ENCODE measurements at places on chromosomes 6 and 20.

DNA sequence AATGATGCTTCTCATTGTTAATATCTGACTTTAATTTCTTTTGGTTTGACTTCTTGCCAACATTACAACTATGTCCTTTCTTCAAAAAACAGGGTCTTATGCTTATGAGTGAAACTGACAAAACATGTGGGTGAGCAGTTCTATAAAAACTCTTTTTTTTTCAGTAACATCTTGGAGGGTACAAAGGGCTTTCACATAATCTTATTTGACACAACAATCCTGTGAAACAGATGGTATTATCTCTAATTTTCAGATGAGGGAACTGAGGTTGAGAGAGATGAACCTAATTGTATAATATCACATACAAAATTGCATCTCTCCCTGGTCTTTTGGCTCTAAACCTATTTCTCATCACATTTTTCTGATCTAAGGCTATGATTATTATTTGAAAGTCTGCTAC is 38.3 kb downstream of the MAPK14 start:
- no peak for DNase-seq

- no peak for DNase-seq
These were observed 50.2 kb downstream of the ARID1B start for GRCh38 chr6:156827382-156827781.

GRCh38 chr6:116438590-116439448 is 22.4 kb upstream of the CALHM6 start:
- DNase-seq: no peak

DNA sequence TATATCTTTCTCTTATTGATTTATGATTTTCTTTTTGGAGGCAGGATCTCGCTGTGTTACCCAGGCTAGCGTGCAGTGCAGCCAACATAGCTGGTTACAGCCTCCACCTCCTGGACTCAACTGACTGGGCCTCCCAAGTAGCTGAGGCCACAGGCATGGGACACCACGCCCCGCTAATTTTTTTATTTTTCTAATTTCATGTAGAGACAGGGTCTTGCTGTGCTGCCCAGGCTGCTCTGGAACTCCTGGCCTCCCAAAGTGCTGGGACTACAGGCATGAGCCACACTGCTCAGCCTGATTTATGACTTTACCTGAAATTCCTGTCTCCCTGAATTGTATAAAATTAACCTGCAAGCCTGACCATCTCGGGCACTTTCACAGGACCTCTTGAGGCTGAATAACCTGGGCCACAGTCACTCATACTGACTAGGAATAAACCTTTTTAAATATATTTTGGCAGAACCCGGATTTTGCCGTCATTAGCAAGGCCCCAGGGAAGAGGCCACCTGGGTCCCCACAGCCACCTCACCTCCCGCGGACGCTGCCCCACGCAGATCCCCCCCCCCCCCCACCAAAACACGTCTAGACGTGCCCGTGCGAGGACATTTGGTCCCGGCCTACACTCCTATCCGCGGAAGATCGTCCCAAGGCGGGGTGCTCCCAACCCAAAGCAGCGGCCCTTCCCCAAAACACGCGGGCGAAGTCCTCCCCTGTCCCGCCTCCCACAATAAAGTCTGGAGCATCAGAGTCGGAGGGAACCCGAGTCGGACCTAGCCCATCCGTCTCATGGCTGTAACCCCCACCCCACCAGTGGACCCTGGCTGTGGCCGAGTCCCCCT is 902 bp downstream of the ZNF337 start:
- DNase-seq: no peak

DNA sequence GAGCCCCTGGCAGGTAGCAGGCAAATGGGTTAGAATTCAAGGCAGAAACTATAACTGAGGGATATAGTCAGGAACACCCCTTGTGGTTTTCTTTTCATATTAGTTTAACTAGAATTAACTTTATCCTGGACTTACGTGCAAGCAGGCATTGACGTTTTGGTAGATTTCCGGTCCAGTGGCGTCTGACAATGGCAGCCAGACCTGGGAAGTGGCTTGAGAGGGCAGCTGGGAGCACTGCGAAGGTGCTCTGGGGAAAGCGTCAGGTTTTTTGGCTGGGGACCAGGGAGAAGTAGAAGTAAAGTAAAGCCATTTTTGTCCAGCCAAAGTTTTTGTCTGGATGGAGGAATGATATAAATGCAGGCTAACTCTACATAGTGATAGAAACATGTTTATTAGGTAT is 8.4 kb upstream of the ACSS1 start:
- no peak for DNase-seq

All from HCT116 (cell line).